ENCODE measurements at places on chromosomes 4 and X.
A peak's percentile ranks its signal among the peaks of the same experiment; 100 is the strongest.

GRCh38 chrX:132508834-132509233, 20.0 kb upstream of the MBNL3 start:
- no peak for DNase-seq

GRCh38 chr4:133390198-133390855, 241.2 kb downstream of the PCDH10 start:
- DNase-seq: no peak

DNA sequence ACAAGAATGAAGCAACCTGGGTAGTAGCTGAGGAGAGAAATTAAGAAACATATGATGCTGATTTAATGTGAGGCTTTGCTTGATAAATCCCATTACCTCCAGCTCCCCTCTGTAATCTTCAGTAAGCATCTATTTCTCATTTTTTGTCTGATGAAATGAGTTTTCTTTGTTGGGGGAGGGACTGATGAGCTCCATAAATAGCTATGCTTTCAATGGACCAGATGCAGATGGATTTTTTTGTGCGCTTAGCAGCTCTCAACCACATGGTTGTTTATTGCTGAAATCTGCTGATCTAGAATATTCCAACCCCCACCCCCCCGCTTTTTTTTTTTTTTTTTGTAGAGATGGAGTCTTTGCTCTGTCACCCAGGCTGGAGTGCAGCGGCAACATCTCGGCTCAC, 1082.0 kb downstream of the RAPGEF2 start:
- DNase-seq: no peak

DNA sequence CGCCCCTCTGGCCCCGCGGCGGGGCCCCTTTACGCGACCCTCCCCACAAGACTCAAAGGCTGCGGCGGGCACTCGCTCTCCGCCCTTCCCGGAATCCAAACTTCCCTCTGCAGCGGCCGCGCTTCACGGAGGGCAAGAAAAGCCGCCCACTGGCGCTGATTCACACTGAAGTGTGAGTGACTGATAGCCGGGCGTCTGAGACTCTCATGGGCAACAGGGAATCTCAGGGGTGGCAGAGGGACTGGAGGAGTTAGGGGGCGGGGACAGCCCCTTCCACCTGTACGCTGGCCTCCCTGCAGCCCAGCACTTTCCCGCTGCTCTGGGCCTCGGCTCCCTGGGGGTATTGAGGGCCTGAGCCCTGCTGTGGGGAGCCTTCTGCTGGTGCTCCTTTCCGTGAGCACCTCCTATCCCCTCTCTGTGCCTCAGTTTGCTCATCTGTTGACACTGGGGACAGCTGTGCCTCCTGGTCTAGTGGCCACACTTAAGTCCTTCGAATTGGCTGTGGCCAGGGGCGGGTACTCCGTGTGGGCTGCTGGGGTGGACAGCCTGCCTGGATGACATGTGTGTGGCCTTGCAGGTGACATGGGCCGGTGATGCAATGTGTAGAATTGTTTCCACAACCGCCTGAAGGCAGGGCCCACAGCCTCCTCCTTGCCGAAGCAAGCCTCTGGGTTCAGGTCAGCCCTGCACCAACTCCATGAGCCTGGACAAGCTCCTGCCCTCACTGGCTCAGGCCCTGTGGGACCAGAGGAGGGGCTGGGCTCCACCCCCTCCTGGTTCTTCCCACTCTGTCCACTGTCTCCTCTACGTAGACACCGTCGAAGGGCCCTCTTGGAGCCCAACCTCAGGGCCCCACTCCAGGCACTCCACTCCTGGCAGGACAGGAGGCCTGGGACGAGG, 951 bp downstream of the SH3BP2 start:
- DNase-seq: peak; percentile 23

DNA sequence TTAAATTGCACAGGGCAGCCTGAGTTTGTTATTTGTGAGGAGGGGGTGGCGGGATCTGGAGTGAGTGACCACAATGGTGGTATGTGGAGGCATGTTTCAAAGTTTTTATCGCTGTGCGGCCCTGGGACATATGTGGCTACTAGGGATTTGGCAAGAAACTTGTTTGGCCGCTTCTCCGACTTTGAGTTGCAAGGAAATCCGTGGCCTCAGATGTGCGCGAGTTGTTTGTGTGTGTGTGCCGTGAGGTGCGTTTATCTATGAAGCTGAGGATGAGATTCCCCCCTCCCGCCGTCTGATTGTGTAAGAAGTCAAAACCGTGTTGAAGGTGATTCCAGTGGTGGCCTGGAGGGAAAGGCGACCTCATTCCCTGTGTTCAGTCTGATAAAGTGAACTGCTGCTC, 1.4 kb downstream of the JADE3 start:
- DNase-seq: no peak

GRCh38 chrX:12234534-12235329, 96.5 kb downstream of the FRMPD4 start:
- no peak for DNase-seq

DNA sequence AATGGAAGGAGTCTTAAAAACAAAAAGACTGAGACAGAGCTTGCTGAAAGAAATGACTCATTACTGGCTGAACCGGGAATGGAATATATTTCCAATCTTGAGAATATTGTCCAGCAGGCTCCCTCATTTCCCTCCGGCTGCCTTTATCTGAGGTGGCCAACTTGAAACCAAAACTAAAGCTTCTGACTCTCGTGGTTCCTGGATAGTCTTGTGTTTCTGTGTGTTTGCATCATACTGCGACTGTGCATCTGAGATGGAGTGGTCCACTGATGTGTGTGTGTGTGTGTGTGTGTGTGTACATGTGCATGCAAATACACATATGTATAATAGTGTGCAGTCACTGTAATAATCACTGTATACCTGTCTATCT, 145.6 kb upstream of the SCML1 start:
- DNase-seq: no peak

DNA sequence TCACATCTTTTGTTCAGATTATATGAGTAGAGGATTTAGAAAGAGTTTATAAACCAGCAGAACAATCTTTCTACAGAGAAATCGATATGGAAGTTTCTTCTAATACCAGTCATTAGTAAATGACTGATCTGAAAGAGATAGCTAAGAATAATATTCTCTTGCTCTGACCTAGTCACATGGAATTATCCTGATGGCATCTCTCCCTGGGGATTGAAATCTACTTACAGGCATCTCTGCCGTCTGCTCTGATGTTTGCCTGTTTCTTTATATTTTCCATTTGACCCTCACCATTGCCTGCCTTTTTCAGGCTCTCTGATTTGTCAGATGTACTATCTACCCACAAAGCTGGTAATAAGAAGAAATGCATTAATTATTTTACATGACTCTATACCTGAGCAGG, 1157.3 kb downstream of the PCDH7 start:
- no peak for DNase-seq

DNA sequence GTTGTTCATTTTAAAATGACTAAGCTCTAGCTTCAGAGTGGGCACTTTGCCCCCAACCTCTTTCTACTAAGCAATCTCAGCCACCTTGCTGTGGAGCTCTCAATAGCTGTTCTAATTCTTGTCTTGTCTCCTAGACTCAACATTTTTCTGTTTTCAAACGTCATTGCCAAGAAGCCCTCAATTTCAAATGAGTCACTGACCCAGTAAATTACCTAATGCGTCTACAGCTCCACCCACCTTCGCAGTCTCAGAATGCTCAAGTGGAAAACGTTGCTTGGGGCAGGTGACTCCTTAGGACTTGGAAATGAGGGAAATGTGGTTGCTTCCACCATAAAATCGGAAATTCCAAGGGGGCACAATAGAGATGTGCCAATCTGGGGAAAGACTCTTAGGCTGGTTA, 59.0 kb downstream of the ING2 start:
- DNase-seq: no peak

GRCh38 chr4:15777697-15778288, 335 bp upstream of the CD38 start:
- no peak for DNase-seq

GRCh38 chr4:181897935-181898334, 345.3 kb upstream of the TENM3 start:
- DNase-seq: no peak

- DNase-seq: no peak
These were observed 121.7 kb upstream of the DIPK2B start for GRCh38 chrX:45322382-45322781.

DNA sequence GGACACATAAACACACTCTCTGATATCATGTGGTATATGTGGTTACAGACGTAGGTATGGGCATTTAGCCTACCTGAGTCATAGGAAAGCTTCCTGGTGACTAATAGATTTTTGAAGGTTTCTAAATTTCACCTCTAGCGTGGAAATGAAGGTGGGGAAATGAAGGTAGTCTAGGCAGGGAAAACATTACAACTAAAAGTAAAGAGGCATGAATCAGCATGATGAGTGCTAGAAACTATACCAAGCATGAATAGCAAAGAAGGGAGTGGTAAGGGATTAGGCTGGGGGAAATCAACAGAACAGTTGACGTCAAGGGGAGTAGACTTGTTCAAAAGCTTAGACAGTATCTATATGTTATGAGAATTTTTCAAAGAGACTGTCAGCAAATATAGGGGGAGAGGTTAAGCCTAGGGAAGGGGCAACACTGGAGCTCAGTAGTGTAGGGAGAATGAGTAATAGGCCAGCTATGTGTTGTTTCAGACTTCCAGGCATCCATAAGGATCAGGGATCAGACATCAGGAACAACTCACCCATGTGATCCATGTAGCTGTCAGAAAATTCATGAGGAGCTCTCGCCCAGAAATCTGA, 279.3 kb upstream of the DIPK2B start:
- DNase-seq: no peak

DNA sequence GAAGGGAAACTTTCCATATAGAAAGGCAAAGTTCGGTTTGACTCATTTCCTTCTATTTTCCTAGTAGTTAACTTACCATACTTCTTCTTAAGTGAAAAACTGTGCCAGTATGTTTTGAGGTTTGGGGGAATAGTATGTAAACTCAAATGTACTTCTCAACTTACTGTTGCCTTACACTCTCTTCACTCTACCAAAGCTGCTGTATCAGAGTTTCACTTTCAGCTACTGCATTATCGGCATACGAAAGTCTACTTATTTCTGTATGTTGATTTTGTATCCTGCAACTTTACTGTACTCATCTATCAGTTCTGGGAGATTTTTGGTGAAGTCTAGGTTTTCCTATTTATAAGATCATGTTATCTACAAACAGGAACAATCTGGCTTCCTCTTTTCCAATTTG, 932.7 kb downstream of the FAT4 start:
- DNase-seq: no peak

GRCh38 chr4:105116616-105117319, 29.9 kb upstream of the TET2 start:
- no peak for DNase-seq

GRCh38 chr4:110904435-110905065, 281.7 kb upstream of the PITX2 start:
- no peak for DNase-seq

GRCh38 chr4:87309625-87310024, 13.1 kb downstream of the HSD17B13 start:
- DNase-seq: no peak

- no peak for DNase-seq
These were observed 151.6 kb downstream of the EMCN start for GRCh38 chr4:100366213-100366612.

- no peak for DNase-seq
These were observed 30.9 kb downstream of the RASSF6 start for GRCh38 chr4:73589261-73589847.

GRCh38 chr4:152099555-152099954, 338.7 kb upstream of the GATB start:
- no peak for DNase-seq

DNA sequence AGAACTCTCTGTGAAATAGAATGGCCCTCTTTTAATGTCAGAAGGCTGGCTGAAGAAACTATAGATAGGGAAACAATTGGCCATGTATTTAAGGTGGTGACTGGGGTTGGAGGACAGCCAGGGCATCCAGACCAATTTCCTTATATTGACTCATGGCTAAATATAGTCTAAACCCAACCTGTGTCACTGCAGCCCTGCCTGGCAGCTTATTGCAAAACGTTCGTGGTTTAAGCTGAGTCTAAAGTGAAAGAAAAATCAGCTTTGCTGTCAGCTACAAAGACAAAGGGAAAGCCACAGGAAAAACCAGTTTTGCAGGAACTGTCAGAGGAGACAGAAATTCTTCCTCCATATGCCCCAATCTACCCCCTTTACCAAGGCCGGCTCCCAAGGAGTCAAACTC, 902.8 kb upstream of the NDST4 start:
- no peak for DNase-seq

- DNase-seq: no peak
These were observed 852.4 kb downstream of the CCSER1 start for GRCh38 chr4:90979556-90979955.

DNA sequence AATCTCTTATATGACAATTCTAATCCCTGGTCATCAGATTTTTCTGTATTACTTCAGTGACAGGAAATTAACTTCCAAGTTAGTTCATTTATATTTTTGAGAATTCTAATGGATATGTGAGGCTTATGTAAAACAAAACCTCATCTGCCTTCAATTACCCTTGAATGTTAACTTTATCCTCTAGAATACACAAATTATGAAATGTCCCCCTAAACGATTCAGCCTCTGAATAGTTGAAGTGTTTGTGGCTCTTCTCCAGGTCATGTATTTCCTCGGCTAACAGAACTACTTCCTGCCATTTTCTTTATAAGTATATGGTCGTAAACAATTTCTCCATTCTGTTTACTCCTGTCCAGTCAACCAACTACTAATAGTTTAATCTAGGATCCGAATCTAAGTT, 401.3 kb downstream of the PCDH10 start:
- DNase-seq: no peak

GRCh38 chr4:36174570-36174969, 69.7 kb downstream of the ARAP2 start:
- no peak for DNase-seq
